ENCODE measurements at places on chromosomes 7 and 10.

- DNase-seq: peak; percentile 99
Measured at GRCh38 chr10:3467052-3467951, 294.7 kb upstream of the PITRM1 start.

GRCh38 chr10:26215396-26215934 is 1.1 kb upstream of the GAD2 start:
- DNase-seq: no peak

DNA sequence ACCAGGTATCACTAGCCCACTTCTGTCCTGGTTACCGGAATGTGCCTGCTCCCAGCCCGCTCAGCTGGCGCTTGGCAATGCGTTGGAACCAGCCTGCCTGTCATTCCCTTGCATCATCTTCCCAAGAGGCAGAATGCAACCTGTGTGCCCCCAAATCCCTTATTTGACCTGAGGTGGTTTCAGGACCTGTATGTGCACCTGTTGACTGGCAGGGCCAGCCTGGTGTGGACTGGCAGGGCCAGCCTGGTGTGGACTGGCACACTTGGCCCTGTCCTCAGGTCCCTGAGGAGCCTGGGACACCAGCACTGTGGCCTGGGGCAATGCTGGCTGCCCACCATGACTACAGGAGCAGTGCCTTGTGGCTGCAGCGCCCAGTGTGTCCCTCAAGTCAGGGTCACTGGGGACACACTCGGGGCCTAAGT is 38.2 kb downstream of the ZNF467 start:
- DNase-seq: no peak

GRCh38 chr10:13439313-13440184 is 89.3 kb downstream of the BEND7 start:
- DNase-seq: peak; percentile 19

DNA sequence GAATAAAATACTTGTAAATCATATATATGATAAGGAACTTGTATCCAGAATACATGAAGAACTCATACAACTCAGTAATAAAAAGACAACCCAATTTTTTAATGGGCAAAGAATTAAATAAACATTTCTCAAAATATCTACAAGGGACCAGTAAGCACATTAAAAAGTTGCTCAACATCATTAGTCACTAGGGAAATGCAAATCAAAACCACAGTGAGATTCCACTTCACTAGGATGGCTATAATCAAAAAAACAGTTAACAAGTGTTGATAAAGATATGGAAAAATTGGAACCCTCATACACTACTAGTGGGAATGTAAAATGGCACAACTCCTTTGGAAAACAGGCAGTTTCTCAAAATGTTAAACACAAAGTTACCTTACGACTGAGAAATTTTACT is 40.3 kb upstream of the YAE1 start:
- DNase-seq: peak; percentile 38

DNA sequence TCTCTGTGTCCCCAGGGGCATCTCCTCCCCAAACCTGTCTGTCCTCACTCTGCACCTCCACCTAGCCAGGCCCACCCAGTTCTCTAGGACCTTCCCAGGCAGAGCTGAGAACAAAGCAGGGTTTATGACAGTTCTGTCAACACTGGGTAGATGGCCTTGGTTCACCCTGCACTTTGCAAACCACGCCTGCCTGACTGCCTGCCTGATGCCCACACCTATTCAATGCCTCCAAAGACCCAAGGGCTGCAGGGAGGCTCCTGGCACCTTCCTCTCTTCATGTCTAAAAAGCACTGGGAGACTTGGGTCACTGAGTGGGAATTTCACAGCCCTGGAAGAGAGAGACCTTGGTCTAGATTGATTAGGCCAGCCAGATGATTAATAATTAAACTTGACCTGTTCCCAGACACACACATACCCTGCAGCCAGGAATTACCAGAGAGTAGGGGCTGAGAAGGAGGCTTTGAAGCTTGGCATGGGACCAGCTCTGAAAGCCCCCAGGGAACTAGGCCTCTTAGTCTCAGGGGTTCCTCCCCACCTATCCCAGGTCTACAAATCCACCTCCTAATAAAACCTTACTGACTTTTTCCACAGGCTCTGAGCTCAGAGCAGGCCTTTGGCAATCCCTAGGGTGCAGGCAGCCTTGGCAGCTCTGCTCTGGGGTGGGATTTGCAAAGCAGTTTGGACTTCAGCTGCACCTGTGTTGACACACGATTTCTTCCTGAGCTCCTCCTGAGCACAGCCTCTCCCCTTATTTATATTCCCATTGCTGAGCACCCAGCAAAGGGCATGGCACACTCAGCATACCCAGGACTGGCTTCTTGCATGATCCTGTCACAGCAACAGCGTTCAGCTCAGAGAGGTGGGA is 25.7 kb upstream of the PDCD4 start:
- DNase-seq: no peak

DNA sequence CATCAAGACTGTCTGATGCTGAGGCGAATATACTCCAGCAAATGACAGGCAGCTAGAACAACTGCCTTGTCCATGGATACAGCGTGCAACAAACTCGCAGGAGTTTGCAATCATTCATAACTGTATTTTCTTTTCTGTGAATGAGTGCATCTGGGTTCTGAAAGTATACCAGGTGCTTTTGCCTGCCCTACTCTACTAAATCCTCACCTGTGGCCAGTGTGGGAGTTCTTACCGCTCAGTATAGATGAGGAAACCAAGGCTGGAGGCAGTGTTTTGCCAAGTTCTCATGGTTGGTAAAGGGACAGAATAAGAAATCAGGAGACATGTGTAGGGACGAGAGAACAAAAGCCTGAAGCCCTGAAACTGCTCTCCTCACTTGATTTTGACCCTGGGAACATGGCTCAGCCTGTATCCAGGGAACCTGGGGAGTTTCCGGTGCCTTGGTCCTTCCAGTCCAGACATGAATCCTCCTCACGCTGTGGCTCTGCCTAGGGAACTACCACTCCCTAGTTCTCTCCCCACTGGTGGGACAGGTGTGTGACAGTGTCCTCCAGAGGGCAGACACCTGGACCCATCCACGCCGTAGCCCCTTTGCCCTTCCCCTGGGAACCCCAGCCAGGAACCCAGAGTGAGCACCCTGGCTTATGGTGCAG is 142.0 kb downstream of the CDH23 start:
- DNase-seq: no peak

GRCh38 chr7:113731571-113731970 is 187.2 kb downstream of the PPP1R3A start:
- DNase-seq: no peak

DNA sequence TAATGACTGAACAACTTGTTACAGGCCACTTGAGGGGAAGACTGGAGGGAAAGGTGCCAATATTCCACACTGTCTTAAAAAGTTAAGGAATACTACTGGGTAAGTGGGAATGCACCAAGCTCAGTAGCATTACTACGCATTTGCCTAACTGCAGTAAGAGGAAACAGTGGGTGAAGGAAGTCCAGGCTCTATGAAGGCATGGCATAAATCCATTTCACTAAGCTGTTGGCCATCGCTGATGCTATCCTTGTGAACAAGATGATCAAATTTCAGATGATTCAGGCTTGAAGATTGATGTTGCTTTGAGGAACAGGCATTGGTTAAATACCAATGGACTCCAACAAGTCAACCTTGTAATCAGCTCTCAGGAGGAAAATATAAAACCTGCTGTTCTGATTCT is 44.2 kb upstream of the TES start:
- DNase-seq: peak; percentile 41

- no peak for DNase-seq
Measured at GRCh38 chr7:44273681-44274622, 51.4 kb downstream of the CAMK2B start.

GRCh38 chr7:114806590-114807162 is 115.2 kb upstream of the MDFIC start:
- peak; percentile 24 for DNase-seq
